ENCODE measurements at places on chromosomes 3 and 15.

GRCh38 chr15:58159827-58160386, 21.7 kb downstream of the AQP9 start:
- DNase-seq: no peak

DNA sequence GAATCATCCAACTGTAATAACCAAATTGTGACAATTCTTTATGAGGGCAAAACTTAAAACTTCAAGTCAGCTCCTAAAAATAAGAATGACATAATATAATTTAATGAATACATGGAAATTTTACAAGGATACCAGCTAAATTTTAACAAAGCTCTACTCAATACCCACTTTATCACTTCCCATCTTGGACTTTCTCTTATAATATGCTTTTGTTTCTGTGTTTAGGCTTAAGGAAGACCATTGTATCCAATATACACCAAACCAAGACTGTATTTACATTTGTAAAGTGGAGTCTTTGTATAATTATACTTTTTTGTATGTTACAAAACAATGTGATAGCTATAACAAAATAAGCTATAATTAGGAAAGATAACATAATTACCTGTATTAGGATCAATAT, 16.8 kb downstream of the ATP13A3 start:
- DNase-seq: no peak

DNA sequence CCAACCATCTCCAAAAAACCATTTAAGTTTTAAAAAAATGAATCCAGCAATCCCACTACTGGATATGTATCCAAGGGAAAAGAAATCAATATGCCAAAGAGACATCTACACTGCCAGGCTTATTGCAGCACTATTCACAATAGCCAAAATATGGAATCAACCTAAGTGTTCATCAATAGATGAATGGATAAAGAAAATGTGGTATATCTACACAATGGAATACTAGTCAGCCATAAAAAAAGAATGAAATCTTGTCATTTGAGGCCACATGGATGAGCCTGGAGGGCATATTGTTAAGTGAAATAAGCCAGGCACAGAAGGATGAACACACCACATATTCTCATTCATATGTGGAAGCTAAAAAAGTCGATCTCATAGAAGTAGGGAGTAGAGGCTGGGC, 136.1 kb downstream of the FILIP1L start:
- DNase-seq: no peak

- peak; percentile 23 for DNase-seq
These were observed 842 bp downstream of the FSTL1 start for GRCh38 chr3:120449701-120450599.

DNA sequence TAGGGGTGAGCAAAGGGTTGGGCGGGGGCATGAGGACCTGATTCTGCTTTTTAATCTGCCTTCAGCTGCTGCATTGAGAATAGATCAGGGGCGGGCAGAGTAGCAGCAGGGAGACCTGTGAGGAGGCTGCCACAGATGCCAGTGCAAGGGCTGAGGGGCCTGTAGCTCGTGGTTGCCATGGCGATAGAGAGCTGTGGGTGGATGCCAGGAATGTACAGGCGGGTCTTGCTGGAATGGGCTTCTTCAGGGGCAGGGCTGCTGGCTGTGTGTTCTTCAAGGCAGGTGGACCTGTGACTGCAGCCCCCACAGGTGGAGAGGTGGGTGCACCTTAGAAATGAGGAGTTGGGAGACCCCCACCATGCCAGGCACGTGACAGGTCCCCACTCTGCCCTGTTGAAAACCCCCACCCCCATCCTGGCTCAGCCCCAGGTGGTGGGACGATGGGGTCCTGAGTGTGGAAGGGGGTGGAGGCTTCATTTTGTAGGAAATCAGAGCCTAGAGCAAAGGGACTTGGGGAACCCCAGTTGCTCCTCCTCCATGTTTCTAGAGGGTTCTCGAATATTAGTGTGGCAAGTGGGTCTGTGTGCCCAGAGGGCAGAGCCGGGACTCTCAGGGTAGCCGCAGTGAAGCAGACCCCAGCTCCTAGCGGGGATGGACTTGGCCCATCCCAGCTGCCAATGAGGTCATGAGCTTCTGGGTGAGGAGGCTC, 38.3 kb downstream of the SLC6A6 start:
- no peak for DNase-seq

All from HEK293T (cell line).